GM04504 (cell line): ENCODE measurements at places on chromosomes 2 and 18.

GRCh38 chr18:36638224-36638623 is 190.6 kb downstream of the TPGS2 start:
- DNase-seq: no peak

DNA sequence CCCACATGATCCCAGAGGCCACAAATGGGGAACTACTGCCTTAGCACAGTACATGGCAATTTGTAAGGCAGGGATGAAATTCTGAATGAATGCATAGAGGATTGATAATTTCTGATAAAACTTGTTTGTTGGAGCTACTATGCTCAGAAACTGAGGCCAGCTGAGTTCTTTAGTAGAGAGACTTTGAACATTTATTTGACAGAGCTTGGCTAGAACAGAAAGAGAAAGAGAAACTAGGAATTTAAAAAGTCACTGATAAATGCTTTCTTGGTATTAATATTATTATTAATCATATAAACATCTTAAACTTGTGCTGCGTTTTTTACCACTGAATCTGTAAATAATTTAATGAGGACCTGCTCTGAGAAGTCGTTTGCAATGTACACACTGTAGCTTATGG is 923.7 kb upstream of the CNTNAP5 start:
- no peak for DNase-seq

GRCh38 chr2:75533135-75533534 is 27.6 kb downstream of the EVA1A start:
- DNase-seq: no peak

GRCh38 chr2:226585130-226585561 is 214.5 kb downstream of the IRS1 start:
- no peak for DNase-seq

- no peak for DNase-seq
These were observed 1009.2 kb upstream of the FANCL start for GRCh38 chr2:59250307-59250677.

DNA sequence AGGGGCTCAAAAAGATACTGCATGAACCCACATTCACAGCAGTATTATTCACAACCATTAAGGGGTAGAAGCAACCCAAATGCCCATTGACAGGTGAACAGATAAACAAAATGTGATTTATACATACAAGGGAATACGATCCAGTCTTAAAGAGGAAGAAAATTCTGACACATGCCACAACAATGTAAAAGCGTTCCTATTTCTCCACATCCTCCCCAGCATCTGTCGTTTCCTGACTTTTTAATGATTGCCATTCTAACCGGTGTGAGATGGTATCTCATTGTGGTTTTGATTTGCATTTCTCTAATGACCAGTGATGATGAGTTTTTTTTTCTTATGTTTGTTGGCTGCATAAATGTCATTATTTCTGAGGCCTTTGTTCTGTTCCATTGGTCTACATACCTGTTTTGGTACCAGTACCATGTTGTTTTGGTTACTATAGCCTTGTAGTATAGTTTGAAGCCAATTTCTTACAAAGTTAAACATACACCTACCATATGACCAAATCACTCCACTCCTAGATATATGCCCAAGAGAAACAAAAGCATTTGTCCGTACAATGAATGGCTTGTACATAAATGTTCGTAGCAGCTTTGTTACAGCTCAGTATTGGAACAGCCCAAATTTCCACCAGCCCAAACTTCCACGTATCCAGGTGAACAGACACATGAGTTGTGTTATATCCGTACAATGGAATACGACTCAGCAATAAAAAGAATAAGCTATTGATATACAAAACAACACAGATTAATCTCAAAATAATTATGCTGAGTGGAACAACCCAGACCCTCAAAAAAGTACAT is 85.1 kb downstream of the TMEM131 start:
- no peak for DNase-seq

DNA sequence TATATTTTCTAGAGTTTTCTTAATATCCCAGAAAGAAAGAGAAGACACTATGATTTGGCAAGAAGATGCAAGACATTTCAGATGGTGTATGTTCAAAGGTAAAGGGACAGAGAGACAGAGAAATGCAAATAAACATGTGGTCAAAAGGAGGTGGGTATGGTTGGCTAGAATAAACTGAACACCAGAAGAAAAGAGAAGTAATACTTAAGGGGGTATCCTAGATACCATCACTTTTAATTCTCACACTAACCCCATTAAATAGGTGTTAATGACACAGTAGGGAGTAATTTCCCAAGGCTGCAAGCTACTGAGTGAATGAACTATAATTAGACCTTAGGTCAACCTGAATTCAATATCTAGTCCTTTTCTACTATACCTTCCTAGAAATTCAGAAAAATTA is 111.2 kb upstream of the CD226 start:
- DNase-seq: no peak

DNA sequence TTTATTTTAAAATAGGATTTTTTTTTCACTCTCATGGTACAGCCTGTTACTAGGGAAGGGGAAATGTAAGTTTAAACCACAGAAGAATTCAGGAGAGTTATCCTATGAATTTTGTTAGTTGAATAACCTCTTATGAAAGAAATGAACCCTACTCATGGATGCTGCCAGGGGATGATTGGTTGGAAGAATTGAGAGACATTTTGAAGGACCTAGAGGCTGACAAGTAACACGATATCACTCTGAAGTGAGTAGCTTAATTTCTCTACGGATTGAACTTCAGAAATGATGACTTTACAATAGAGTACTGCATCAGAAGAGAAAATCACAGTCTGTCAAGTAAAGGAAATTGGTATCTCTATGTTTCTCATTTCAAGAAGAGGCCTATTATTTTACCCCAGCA is 1346.2 kb downstream of the SUCLG1 start:
- DNase-seq: no peak

- peak; percentile 83 for DNase-seq
These were observed at the start of gene DNPEP for GRCh38 chr2:219387306-219388120. DNPEP (minus strand) TSS chr2:219387912; CDS start chr2:219387794, 118 bp downstream.

DNA sequence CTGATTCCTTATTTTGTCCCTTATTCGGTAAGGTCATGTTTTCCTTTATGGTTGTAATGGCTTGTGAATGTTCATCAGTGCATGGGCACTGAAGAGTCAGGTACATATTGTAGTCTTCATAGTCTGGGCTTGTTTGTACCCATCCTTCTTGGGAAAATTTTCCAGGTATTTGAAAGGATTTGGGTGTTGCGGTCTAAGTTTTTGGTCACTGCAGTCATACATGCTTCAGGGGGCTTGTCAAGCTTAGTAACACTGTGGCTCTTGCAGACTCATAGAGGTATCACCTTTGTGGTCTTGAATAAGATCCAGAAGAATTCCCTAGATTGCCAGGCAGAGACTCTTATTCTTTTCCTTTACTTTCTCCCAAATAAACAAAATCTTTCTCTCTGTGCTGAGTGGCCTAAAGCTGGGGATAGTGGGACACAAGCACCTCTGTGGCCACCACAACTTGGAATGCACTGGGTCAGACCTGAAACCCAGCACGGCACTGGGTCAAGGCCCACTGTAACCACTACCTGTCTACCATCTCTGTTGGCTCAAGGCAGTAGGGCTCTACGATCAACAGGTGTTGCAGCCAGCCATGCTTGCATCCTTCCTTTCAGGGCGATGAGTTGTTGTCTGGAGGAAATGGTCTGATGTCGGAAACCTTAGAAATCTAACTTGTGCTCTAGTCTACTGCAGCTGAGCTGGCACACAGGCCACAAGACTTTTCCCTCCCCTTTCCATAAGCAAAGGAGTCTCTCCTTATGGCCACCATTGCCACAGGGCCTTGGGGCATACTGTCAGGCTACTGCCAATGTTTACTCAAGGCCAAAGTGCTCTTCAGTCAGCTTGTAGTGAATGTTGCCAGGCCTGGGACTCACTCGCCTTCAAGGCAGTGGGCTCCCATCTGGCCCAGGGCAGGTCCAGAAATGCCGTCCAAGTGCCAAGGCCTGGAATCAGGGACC is 21.5 kb downstream of the IL1RN start:
- no peak for DNase-seq

GRCh38 chr2:217988014-217988839 is 14.6 kb downstream of the TNS1 start:
- no peak for DNase-seq

GRCh38 chr2:239371726-239372686 is 28.8 kb downstream of the HDAC4 start:
- no peak for DNase-seq

- DNase-seq: no peak
These were observed 31.8 kb downstream of the TDRD15 start for GRCh38 chr2:21155365-21156136.

DNA sequence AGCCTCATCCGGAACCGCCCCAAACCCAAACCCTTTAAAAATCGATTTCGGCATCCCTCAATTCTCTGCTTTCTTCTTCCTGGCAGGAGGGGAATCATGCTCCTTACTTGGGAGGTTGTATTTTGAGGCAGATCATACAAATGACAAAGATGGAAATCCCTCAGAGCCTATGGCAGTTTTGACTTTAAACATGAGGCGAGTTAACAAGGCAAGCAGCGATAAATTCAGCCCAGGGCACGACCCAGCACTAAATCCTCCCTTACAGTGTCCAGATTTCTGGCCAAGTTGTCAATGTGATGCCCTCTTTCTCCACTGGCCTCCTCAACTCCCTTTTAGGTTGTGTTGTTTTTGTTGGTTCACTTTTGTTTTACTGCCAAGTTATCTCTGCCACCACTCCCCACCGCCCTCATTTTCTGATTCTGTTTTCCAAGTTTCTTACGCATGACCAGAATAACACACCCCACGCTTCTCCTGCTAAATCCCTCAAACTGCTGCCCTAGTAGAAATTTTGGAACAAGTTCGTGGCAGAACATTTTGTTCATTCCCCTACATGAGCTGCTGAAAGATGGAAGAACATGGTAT is 68.3 kb downstream of the CTAGE1 start:
- no peak for DNase-seq

DNA sequence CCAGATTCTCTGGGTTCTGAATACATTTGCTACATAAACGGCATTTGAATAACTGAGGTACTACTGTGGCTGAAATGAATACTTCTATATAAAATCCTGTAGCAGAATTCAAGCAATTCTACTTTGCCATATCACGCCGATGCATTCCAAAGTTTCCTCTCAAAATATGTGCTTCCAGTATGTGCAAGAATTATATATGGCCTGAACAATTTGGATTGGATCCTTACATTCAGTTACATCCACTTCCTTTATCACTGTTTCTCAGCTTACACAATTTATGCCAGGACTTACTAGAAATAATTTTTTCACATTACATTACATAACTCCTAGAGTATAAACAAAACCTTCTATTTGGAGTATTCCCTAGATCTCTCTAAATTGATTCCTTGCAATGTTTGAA is 46.3 kb upstream of the STAT4 start:
- no peak for DNase-seq

GRCh38 chr2:212073360-212073759 is 465.2 kb downstream of the ERBB4 start:
- DNase-seq: no peak

DNA sequence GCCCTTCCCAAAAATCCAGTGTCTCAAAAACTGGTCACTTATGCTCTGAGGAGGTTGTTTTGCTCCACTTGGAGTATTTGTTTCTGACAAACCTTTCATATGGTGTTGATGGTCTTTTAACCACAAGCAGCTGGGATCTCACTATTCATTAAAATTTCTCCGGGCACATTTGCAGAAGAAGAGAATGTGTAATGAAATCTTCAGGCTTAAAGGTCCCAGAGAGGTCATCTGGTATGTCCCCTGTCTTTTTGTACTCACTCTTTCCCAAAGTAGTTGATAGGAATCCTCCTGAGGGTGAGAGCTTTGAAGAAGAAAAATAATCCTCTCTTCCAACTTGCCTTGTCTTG is 430.8 kb downstream of the SETBP1 start:
- DNase-seq: no peak

DNA sequence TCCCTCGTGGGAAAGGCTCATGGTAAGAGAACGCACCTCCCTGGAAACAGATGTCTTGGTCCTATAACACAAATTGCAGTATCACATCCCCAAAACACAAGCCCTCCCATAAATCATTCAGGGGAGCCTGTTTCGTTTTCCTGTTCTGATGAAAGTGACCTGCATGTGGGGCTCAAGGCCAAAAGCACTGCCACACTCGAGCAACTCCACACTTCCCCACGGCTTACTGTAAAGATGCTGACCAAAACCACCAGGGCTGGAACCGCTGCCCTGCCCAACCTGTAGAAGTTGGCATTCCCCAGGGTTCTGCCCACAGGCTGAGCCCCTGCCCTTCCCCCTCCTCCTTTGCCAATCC is 139.7 kb downstream of the BCL11A start:
- DNase-seq: no peak

GRCh38 chr2:42999391-42999841 is 207.0 kb upstream of the HAAO start:
- DNase-seq: no peak

DNA sequence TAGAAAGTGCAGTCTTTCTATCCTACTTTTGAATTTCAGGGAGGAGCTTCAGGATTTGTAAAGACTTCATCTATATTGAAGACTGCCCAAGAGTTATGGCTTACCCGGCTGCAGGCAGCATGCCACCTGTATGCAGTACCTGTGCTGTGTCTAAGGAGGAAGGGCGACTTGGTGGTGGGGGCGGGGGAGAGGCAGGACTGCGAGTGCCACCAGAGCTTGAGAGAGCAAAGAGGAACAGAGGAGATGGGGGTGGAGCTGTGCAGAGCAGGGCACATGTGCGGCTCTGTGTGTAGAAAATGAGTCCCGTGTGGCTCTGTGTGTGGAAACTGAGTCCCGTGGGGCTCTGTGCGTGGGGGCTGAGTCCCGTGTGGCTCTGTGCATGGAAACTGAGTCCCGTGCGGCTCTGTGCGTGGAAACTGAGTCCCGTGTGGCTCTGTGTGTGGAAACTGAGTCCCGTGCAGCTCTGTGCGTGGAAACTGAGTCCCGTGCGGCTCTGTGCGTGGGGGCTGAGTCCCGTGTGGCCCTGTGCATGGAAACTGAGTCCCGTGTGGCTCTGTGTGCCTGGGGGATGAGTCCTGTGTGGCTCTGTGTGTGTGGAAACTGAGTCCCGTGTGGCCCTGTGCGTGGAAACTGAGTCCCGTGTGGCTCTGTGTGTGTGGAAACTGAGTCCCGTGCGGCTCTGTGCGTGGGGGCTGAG is 43.2 kb downstream of the LDLRAD4 start:
- DNase-seq: no peak

GRCh38 chr2:79355569-79355968 is 157.3 kb upstream of the CTNNA2 start:
- no peak for DNase-seq

- no peak for DNase-seq
These were observed 90.1 kb downstream of the ACKR3 start for GRCh38 chr2:236659758-236660150.

GRCh38 chr18:63002305-63002704 is 287.0 kb downstream of the PHLPP1 start:
- DNase-seq: no peak

GRCh38 chr2:237540223-237540775 is 26.1 kb upstream of the PRLH start:
- DNase-seq: no peak

GRCh38 chr2:177038787-177039484 is 173.7 kb upstream of the HNRNPA3 start:
- DNase-seq: no peak
